ENCODE measurements at places on chromosomes 2 and 18.

GRCh38 chr2:69309351-69310110 is 77.5 kb downstream of the GFPT1 start:
- H3K27me3 ChIP-seq: no peaks in the 10 kb centered on the region
- no peaks in the 10 kb centered on the region for H3K36me3 ChIP-seq
- no peak overlapping the region for H3K4me3 ChIP-seq

- no peak overlapping the region for H3K4me3 ChIP-seq
- H3K27me3 ChIP-seq: no peaks in the 10 kb centered on the region
- H3K4me1 ChIP-seq: no peaks in the 10 kb centered on the region
- DNase-seq: no peak
- H3K36me3 ChIP-seq: peaks cover 7% of the 10 kb centered on the region
These were observed 56.6 kb downstream of the XRCC5 start for GRCh38 chr2:216165711-216166110.

GRCh38 chr2:236499691-236500578 is 69.7 kb upstream of the ACKR3 start:
- peak; percentile 81 for DNase-seq
- H3K4me1 ChIP-seq: no peaks in the 10 kb centered on the region
- H3K4me3 ChIP-seq: no peak overlapping the region

GRCh38 chr2:189014449-189015138 is 40.4 kb downstream of the COL3A1 start:
- DNase-seq: peak; percentile 56
- H3K27me3 ChIP-seq: no peaks in the 10 kb centered on the region
- H3K4me3 ChIP-seq: no peak overlapping the region

GRCh38 chr2:27779417-27780055 is 8.0 kb downstream of the MRPL33 start:
- no peaks in the 10 kb centered on the region for H3K4me1 ChIP-seq
- H3K36me3 ChIP-seq: peaks cover 2% of the 10 kb centered on the region
- no peaks in the 10 kb centered on the region for H3K27me3 ChIP-seq
- no peak overlapping the region for H3K4me3 ChIP-seq
- no peak overlapping the region for H3K27ac ChIP-seq

- H3K27ac ChIP-seq: no peak overlapping the region
- peak; percentile 9 for DNase-seq
- H3K27me3 ChIP-seq: no peaks in the 10 kb centered on the region
- no peaks in the 10 kb centered on the region for H3K4me1 ChIP-seq
- H3K36me3 ChIP-seq: no peaks in the 10 kb centered on the region
- H3K4me3 ChIP-seq: no peak overlapping the region
These were observed 150.5 kb downstream of the EN1 start for GRCh38 chr2:118696786-118697465.

DNA sequence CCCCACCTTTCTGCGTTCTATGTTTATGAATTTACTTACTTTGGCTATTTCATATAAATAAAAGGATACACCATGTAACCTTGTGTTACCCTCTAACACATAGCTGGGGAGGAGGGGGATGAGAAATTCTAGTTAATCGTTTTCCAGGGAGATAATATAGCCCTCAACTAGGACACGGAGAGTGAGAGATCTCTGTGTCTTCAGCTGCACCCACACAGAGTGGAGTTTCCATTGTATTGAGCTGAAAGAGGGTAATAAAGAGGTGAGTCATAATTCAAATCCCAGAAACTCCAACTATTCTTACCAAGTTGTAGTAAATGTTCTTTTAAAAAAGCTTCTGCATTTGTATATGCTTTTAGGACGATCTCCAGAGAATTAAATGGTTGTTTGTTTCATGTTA is 110.1 kb upstream of the SULT1C3 start:
- no peaks in the 10 kb centered on the region for H3K4me1 ChIP-seq
- H3K36me3 ChIP-seq: no peaks in the 10 kb centered on the region
- no peak for DNase-seq
- no peak overlapping the region for H3K4me3 ChIP-seq
- no peak overlapping the region for H3K27ac ChIP-seq
- no peaks in the 10 kb centered on the region for H3K27me3 ChIP-seq

- DNase-seq: no peak
- H3K4me3 ChIP-seq: no peak overlapping the region
- no peak overlapping the region for H3K27ac ChIP-seq
- no peaks in the 10 kb centered on the region for H3K4me1 ChIP-seq
- H3K27me3 ChIP-seq: no peaks in the 10 kb centered on the region
These were observed 568.9 kb upstream of the ACVR2A start for GRCh38 chr2:147275943-147276342.

All from fibroblast of lung (primary cell).